ENCODE measurements at places on chromosomes 12 and 14. TPM values are rescaled to one million over a fixed set of nuclear protein-coding genes. Genes with fewer than 3 reads are reported as not detected.

NPC2 gene
- total RNA-seq: 242 TPM

GLIPR1L1 gene
- not detected for total RNA-seq

NOVA1 gene
- 5.1 TPM for total RNA-seq

NELL2 gene
- total RNA-seq: 0.52 TPM

MNAT1 gene
- total RNA-seq: 20.2 TPM

BEST3 gene
- not detected for total RNA-seq

KCNH3 gene
- 1.0 TPM for total RNA-seq

B3GNT4 gene
- total RNA-seq: not detected

WDHD1 gene
- 0.94 TPM for total RNA-seq

HNF1A gene
- not detected for total RNA-seq

DNA sequence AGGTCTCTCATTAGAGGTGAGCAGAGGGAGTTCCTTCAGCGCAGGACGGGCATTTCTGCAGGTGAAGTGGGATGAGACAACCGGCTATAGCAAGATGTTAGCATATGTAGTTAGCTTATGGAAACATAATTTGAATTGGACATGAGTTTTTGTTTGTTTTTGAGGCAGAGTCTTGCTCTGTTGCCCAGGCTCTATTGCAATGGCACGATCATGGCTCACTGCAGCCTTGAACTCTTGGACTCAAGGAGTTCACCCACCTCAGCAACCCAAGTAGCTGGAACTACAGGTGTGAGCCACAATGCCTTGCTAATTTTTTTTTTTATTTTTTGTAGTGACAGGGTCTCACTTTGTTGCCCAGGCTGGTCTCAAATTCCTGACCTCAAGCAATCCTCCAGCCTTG is 69.2 kb downstream of the RCOR1 start:
- no peak for DNase-seq
- no peak overlapping the region for H3K4me3 ChIP-seq
- H3K4me1 ChIP-seq: no peaks in the 10 kb centered on the region
- H3K36me3 ChIP-seq: no peaks in the 10 kb centered on the region
- H3K27ac ChIP-seq: no peak overlapping the region

DNA sequence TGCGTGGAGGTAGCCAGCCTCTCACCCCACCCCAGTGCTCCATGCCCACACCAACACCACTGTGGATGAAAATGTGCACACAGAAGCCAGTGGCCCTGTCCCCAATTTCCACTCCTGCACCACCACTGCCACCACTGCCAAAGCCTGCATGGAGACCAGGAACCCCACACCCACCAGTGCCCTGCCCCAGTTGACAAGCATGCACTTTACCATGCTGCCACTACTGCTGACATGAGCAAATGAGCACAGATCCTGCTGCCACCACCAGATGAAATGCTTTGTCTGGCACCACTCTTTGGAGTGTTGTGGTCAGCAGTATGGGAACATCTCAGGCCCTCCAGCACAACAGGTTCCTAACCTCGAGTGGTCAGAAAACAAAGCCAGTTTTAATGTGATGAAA is 104.1 kb downstream of the ATXN7L3B start:
- no peaks in the 10 kb centered on the region for H3K27me3 ChIP-seq
- no peak overlapping the region for H3K27ac ChIP-seq
- no peaks in the 10 kb centered on the region for H3K36me3 ChIP-seq
- no peak for DNase-seq

DNA sequence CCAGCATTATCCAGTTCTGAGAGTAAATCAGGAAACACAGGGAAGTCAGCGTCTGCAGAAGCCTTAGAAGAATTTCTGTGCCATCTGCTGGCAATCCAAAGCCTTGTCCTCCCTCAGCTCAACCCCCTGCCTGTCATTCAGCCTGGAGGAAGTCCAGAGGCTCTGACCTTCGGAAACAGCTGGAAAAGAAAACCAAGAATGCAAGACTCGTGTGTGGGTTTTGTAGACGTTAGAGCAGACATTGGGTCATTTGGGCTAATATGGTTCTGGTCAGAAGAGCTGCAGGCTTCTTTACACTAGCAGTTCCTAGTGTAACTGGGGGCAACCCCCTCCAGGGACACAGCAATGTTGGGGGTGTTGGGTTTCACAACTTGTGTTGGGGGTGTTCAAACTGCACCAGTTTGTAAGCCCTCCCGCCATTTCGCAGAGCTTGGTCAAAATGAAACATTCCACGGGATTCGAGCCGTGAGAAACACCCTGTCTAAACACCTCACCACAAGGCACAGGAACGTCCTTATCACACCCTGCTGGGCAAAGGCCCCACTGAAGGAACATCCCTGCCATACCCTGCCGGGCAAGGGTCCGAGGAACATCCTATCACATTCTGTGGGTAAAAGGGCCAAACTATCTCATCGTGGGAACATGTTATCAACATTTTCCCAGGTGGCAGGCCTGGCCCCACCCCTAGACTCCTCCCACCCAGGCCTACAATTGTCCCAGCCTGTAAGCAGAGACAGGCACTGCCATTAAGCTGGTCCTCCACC is 21.0 kb upstream of the SERPINA4 start:
- H3K27me3 ChIP-seq: no peaks in the 10 kb centered on the region
- H3K4me1 ChIP-seq: peaks cover 8% of the 10 kb centered on the region
- H3K36me3 ChIP-seq: no peaks in the 10 kb centered on the region
- no peak overlapping the region for H3K27ac ChIP-seq

GRCh38 chr14:102849526-102850379 is 72.5 kb downstream of the TRAF3 start:
- H3K4me1 ChIP-seq: no peaks in the 10 kb centered on the region
- no peak overlapping the region for H3K27ac ChIP-seq
- no peaks in the 10 kb centered on the region for H3K27me3 ChIP-seq

- H3K36me3 ChIP-seq: no peaks in the 10 kb centered on the region
- DNase-seq: no peak
- H3K4me1 ChIP-seq: no peaks in the 10 kb centered on the region
- H3K27me3 ChIP-seq: no peaks in the 10 kb centered on the region
- no peak overlapping the region for H3K27ac ChIP-seq
These were observed 59.6 kb downstream of the DIP2B start for GRCh38 chr12:50564237-50564947.

DNA sequence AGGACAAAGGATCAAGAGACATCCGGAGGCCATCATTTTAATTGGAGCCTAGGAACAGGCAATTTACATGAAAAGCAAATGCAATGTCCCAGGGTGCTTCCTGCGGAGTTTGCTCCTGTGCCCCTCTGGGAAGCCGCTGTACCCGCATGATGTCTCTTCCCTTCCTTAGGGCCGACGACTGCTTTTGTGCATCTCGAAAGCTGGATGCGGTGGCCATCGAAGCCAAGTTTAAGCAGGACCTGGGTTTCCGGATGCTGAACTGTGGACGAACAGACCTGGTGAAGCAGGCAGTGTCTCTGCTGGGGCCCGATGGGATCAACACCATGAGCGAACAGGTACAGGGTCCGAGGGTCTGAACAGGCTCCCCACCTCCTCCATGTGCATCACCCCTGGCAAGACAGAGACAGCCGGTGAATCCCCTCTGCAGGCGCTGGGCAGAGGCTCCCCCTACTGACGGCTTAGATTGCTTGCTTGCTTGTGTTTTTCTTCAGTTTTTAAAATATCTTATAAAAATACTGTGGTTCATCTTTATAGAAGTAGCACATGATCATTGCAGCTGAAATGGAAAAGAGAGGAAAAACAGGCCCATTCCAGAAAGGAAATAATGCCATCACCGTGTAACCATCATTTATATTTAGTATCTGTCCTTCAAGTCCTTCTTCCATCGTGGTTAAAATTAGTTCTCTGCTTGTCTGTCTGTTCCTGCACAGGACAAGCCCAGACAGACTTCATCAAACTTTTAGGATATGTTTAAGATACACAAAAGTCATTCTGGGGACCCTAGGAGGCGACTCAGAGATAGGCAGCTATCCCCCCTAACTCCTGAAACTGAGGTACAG is 75.4 kb upstream of the PWP1 start:
- no peak overlapping the region for H3K27ac ChIP-seq
- no peak for DNase-seq
- no peaks in the 10 kb centered on the region for H3K36me3 ChIP-seq
- H3K4me3 ChIP-seq: no peak overlapping the region
- no peaks in the 10 kb centered on the region for H3K4me1 ChIP-seq
- H3K27me3 ChIP-seq: no peaks in the 10 kb centered on the region

GRCh38 chr14:54577977-54578376 is 11.0 kb downstream of the SAMD4A start:
- no peak overlapping the region for H3K4me3 ChIP-seq
- no peaks in the 10 kb centered on the region for H3K36me3 ChIP-seq
- DNase-seq: no peak
- no peak overlapping the region for H3K27ac ChIP-seq

GRCh38 chr14:24304019-24304387 is 3.8 kb downstream of the CIDEB start:
- H3K27ac ChIP-seq: no peak overlapping the region
- H3K4me3 ChIP-seq: no peak overlapping the region
- peaks cover 19% of the 10 kb centered on the region for H3K4me1 ChIP-seq
- no peaks in the 10 kb centered on the region for H3K27me3 ChIP-seq

DNA sequence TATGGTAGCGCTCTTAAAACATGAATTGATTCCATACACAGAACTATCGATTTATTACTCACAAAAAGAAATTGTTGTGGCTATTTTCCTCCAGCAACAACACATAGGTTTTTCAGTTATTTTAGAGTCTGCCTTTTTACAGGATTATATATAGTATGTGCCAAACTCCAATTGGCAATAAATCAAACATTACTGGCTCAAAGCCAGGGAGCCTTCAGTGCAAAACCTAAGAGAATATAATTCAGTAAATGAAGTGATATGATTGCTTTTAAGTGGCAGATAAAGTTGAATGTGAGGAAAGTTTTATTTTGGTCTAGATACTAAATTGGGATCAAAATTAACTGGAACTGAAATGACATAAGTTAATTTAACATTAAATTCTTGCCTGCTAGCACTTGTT is 234.8 kb downstream of the PIK3C2G start:
- no peak overlapping the region for H3K27ac ChIP-seq
- no peaks in the 10 kb centered on the region for H3K4me1 ChIP-seq
- no peak for DNase-seq
- no peaks in the 10 kb centered on the region for H3K27me3 ChIP-seq
- H3K4me3 ChIP-seq: no peak overlapping the region
- H3K36me3 ChIP-seq: no peaks in the 10 kb centered on the region

GRCh38 chr12:125873016-125873415 is 807.8 kb downstream of the AACS start:
- DNase-seq: no peak
- H3K4me1 ChIP-seq: peaks cover 4% of the 10 kb centered on the region
- no peak overlapping the region for H3K4me3 ChIP-seq
- H3K27me3 ChIP-seq: no peaks in the 10 kb centered on the region
- H3K27ac ChIP-seq: no peak overlapping the region
- no peaks in the 10 kb centered on the region for H3K36me3 ChIP-seq

DNA sequence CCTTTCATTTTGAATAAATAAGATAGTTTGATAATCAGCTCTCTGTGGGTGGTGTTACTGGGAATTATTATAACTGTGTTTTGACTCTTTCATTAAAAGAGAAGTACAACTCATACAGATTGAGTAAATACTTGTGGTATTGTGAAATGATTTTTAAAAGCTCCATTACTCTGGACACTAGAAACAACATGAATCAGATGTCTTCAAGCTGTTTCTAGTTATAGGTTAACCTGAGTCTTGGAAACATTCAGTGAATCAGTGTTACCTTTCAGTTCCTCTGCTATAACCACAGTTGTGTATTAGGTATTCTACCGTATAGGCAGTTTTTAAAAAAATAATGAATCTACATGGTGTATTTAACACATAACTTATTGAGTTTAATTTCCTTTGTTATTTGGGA is 128.4 kb upstream of the SSTR1 start:
- no peak overlapping the region for H3K4me3 ChIP-seq
- no peaks in the 10 kb centered on the region for H3K4me1 ChIP-seq
- H3K36me3 ChIP-seq: no peaks in the 10 kb centered on the region
- H3K27ac ChIP-seq: no peak overlapping the region
- DNase-seq: no peak

GRCh38 chr14:61342932-61343331 is 21.6 kb downstream of the PRKCH start:
- DNase-seq: no peak
- H3K4me3 ChIP-seq: no peak overlapping the region
- no peaks in the 10 kb centered on the region for H3K27me3 ChIP-seq
- H3K4me1 ChIP-seq: peaks cover 23% of the 10 kb centered on the region
- H3K36me3 ChIP-seq: no peaks in the 10 kb centered on the region

GRCh38 chr12:111748151-111748672 is 18.5 kb upstream of the ALDH2 start:
- H3K4me3 ChIP-seq: no peak overlapping the region
- no peaks in the 10 kb centered on the region for H3K27me3 ChIP-seq
- H3K27ac ChIP-seq: peak overlapping the region; percentile 72
- H3K36me3 ChIP-seq: peaks cover 39% of the 10 kb centered on the region
- no peak for DNase-seq
- peaks cover 28% of the 10 kb centered on the region for H3K4me1 ChIP-seq

GRCh38 chr12:116528498-116528897 is 30.7 kb upstream of the MAP1LC3B2 start:
- no peaks in the 10 kb centered on the region for H3K27me3 ChIP-seq
- no peak overlapping the region for H3K4me3 ChIP-seq
- DNase-seq: no peak

GRCh38 chr14:80637756-80638619 is 303.6 kb downstream of the CEP128 start:
- H3K36me3 ChIP-seq: no peaks in the 10 kb centered on the region
- no peak overlapping the region for H3K4me3 ChIP-seq
- no peaks in the 10 kb centered on the region for H3K27me3 ChIP-seq
- no peaks in the 10 kb centered on the region for H3K4me1 ChIP-seq
- no peak overlapping the region for H3K27ac ChIP-seq

DNA sequence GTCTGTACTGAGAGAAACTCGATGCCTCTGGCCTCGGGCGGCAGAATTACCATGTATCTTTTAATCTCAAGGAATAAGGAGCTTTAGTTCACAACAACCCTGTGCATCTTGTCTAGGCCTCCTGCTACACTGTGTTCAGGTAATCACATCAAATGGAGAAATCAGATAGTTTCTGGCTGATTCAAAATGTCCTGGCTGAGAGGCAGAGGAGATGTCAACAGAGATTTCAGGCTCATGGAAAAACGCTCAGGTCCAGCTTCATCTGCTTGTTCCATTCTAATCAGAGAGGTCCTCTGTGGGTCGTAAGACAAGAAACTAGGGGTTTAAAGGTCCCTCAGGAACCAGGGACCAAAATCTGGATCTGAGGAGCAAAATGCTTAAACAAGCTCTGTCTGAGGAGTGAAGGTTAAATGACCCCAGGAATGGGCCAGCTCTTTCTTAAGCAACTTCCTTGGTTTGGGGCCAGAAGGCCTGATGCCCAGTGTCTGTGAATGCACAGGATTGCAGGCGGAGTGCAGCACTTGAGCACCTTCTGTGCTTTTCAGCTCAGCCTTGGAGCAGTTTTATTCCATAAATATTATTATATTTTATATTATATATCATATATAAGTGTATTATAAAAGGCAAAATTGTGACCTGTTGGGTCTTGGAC is 170.2 kb upstream of the PRICKLE1 start:
- H3K4me1 ChIP-seq: no peaks in the 10 kb centered on the region
- no peak overlapping the region for H3K4me3 ChIP-seq
- H3K27me3 ChIP-seq: no peaks in the 10 kb centered on the region
- H3K27ac ChIP-seq: no peak overlapping the region

- peak; percentile 64 for DNase-seq
- no peak overlapping the region for H3K27ac ChIP-seq
- H3K36me3 ChIP-seq: no peaks in the 10 kb centered on the region
- no peaks in the 10 kb centered on the region for H3K27me3 ChIP-seq
- peaks cover 5% of the 10 kb centered on the region for H3K4me1 ChIP-seq
- no peak overlapping the region for H3K4me3 ChIP-seq
These were observed 15.4 kb upstream of the OAS1 start for GRCh38 chr12:112891093-112892024.

All from right atrium auricular region (tissue), 2 donors.